ENCODE measurements at places on chromosomes 16 and 17.

GRCh38 chr16:68367440-68367839 lies 56.6 kb downstream of the PRMT7 start:
- no peak for DNase-seq

DNA sequence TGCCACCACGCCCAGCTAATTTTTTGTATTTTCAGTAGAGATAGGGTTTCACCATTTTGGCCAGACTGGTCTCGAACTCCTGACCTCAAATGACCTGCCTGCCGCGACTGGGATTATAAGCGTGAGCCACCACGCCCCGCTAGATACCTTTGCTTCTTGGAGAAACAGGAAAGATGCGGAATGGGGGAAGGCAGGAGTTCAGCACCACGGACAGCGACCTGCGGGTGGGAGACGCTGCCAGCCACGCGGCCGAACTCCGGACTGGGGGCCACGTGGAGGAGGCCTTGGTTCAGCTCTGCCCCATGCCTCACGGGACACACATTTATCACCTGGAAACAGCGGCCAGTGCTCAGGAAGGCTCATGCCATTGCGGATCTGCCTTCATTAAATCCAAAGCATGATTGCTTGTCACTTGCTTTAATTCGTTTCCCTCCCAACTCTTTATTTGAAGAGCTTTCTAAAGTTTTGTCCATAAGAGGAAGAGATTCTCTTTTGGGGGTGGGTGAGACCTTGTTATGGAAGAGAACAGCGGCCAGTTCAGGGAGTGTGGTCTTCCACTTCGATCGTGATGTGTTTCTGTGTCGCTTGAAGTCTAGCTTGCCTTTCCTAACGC lies 219.9 kb downstream of the ENGASE start:
- peak; percentile 24 for DNase-seq

GRCh38 chr17:68422821-68423220 lies 34.5 kb downstream of the WIPI1 start:
- DNase-seq, result no peak

- DNase-seq, result no peak
These were observed 121.5 kb upstream of the ADAMTS18 start for GRCh38 chr16:77556201-77556873.

GRCh38 chr17:72053449-72053848 lies 67.4 kb upstream of the SOX9 start:
- DNase-seq, result no peak

- DNase-seq, result no peak
These were observed 254.5 kb downstream of the FTO start for GRCh38 chr16:53958341-53958880.

DNA sequence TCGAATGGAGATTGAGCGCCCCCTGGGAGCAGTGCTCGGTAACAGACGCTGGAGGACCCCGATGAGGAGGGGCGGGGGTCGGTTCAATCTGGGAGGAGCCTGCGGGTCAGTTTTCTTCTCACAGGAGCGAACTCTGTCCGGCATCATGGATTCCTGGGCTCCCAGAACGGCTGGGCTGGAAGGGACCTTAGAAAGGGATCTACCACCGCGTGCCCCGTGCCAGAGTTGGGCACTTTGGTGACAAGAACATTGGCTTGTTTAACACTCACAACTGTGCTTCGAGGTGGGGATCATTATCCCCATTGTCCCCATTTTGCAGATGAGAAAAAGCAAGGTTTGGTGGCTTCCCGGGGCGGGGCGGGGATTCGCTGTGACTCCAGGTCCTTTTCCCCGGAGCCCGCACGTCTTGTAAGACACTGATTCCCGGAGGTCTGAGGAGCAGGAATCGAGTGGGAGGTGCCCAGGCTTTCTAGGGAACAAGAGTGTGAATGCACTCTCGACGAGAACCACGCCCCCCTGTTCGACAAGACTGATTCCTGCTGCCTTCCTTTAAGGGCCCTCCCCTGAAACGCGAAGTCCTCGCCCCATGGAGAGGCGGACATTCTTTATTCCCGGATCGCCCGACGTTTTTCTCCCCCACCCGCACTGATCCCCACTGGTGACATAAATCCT lies 1.5 kb upstream of the FBXL19 start:
- peak; percentile 90 for DNase-seq

DNA sequence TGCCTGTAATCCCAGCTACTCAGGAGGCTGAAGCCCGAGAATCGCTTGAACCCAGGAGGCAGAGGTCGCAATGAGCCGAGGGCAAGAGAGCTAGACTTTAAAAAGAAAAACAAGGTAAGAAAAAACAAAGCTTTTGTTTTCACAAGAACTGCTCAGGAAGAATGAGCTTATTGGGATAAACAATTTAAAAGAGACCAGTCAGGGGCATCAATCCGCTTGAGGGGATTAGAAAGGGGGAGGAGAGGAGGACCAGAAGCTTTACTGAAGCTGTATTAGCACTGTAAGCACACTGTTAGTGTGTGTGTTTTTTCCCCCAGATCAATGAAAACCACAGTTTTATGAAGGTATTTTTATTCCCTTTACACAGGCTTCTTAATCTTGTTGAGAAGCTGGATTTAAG lies 8.8 kb downstream of the TMEM170A start:
- DNase-seq, result no peak

GRCh38 chr16:56203052-56203451 lies 11.8 kb downstream of the GNAO1 start:
- DNase-seq, result peak; percentile 54

- DNase-seq, result no peak
These were observed 32.8 kb downstream of the CACNA1G start for GRCh38 chr17:50593321-50593720.

DNA sequence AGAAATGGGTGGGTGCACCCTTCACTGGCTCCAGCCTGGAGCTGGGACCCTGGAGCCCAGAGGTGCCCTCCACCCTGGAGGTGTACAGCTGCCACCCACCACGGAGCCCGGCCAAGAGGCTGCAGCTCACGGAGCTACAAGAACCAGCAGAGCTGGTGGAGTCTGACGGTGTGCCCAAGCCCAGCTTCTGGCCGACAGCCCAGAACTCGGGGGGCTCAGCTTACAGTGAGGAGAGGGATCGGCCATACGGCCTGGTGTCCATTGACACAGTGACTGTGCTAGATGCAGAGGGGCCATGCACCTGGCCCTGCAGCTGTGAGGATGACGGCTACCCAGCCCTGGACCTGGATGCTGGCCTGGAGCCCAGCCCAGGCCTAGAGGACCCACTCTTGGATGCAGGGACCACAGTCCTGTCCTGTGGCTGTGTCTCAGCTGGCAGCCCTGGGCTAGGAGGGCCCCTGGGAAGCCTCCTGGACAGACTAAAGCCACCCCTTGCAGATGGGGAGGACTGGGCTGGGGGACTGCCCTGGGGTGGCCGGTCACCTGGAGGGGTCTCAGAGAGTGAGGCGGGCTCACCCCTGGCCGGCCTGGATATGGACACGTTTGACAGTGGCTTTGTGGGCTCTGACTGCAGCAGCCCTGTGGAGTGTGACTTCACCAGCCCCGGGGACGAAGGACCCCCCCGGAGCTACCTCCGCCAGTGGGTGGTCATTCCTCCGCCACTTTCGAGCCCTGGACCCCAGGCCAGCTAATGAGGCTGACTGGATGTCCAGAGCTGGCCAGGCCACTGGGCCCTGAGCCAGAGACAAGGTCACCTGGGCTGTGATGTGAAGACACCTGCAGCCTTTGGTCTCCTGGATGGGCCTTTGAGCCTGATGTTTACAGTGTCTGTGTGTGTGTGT lies 46.8 kb downstream of the IL21R start:
- no peak for DNase-seq

GRCh38 chr16:13621639-13622038 lies 298.3 kb upstream of the ERCC4 start:
- no peak for DNase-seq

DNA sequence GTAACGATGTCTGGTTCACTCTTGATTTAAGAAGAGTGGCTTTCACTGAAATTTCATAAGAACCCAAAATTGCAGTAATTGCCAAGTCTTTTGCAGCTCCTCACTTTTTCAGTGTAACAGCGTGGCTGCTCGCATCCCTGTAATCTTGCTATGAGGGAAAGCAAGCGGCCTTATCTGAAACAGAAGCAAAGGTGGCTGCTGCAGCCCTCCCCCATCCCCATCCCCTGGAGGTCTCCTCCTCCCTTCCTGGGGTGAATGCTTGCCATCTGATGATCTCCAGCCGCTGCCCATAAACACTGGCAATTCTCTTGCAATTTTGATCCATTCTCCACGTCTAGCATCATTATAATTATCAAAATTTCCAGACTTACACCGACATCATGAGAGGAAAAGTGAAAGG lies 182.5 kb upstream of the ASIC2 start:
- no peak for DNase-seq

- DNase-seq, result no peak
These were observed 95.0 kb upstream of the PSMD7 start for GRCh38 chr16:74201576-74201975.

DNA sequence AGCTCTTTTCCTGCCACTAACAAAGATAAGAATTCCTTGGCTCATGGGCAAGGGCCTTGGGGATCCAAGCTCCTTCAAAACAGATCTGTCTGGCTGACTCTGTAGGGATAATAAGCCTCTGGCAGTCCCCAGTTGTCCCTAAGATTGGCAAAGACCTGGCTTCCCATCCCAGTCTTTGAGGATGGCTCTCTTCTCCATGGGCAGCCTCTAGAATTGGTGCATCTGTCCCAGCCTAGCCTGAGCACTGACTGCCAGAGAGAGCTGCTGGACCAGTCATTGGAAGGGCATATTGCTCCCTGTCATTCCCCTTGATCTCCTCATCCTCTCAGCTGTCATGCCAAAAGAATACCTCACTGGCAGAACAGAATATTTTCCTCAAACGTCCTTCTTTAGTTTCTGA lies 13.2 kb upstream of the CUEDC1 start:
- no peak for DNase-seq

- no peak for DNase-seq
These were observed 31.0 kb downstream of the NGFR start for GRCh38 chr17:49525831-49526741.

GRCh38 chr16:87949071-87949744 lies 2.0 kb upstream of the BANP start:
- DNase-seq, result no peak

GRCh38 chr17:49602783-49603182 lies 27.1 kb downstream of the NXPH3 start:
- DNase-seq, result no peak

- peak; percentile 27 for DNase-seq
These were observed 294.1 kb downstream of the BCAS3 start for GRCh38 chr17:60971515-60972369.

DNA sequence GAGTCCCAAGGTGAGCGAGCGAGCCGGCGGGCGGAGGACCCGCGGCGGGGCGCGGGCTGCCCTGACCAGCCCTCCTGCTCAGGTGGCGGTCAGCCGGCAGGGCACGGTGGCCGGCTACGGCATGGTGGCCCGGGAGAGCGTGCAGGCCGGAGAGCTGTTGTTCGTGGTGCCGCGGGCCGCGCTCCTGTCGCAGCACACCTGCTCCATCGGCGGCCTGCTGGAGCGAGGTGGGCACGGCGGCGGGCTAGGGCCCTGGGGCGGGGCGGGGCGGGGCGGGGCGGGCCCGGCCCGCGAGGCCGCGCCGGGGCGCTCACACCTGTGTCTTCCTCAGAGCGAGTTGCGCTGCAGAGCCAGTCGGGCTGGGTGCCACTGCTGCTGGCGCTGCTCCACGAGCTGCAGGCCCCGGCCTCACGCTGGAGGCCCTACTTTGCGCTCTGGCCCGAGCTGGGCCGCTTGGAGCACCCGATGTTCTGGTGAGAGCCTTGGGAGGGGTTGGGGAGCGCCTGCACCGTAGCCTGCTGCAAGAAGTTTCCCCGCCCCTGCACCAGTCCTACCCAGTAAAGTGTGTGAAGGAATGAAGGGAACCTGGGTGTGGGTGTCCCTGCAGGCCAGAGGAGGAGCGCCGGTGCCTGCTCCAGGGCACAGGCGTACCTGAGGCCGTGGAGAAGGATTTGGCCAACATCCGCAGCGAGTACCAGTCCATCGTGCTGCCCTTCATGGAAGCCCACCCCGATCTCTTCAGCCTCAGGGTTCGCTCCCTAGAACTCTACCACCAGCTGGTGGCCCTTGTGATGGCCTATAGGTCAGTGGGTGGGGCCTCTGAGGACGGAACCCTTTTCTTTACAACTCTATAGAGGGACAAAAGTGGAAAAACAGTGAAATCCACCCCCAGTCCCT lies 802 bp downstream of the SETD6 start:
- DNase-seq, result peak; percentile 56

DNA sequence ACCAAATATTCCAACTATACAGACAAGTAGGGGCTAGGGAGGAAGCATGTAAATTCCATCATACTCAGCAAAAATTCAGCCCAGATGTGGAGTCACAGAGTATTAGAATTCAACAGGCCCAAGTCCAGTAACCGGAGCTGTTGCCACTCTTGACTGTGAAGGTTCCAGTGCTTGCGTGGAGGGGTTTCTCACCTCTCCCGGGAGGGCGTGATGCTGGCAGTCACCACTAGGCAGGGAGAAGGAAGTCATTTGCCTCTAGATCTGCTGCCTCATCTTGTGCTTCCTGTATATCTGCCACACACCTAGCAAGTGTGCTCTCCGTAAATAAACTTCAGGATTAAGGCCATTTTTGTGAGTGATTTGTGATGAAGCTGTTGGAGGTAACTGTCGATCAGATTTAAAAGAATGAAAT lies 1.0 kb upstream of the CKLF start:
- peak; percentile 52 for DNase-seq

GRCh38 chr17:11908711-11909146 lies 88.5 kb downstream of the ZNF18 start:
- DNase-seq, result no peak

GRCh38 chr16:24255456-24256371 lies at the start of gene CACNG3:
Gene CACNG3, plus strand, starts transcription at chr16:24256335. Its CDS starts 420 bp downstream, at chr16:24256755.
- DNase-seq, result peak; percentile 37

DNA sequence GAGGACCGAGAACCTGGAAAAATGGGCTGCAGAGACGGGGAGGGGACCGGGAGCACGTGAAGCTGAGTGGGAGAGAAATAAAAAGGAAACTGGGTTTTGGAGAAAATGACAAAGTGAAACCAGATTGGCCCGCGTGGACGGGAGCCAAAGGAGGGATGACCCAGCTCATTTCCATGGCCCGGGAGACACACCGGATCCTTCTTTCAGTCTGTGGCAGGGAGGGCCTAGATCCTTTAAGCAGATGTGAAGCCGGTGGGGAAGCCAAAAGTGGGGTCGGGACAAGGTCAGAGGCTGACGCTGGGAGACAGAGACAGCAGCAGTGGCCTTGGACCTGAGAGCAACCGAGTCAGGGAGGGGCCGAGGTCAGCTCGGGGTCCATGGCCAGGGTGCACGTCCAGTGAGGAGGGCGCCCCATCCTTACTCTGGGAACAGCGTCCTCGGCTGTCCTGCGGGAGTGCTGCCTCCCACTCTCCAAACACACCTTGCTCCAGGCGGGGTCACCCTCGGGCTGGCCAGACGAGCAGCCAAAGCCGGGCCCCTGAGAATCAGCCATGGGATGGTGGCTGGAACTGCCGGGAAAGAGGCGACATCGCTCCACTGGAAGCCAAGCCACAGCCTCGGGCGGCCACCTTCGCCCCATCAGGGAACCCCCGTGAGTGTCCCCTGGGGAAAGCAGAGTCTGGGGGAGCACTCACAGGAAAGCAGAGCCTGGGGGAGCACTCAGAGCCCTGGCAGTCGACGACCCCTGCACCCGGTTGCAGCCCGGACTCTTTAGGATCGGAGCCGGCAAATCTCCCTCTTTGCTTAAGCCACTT lies 17.3 kb downstream of the CA5A start:
- DNase-seq, result no peak

- no peak for DNase-seq
These were observed 1422.6 kb upstream of the CDH8 start for GRCh38 chr16:63458846-63459245.

Data from activated naive CD4-positive, alpha-beta T cell treated with anti-CD3 and anti-CD28 coated beads, Interleukin-2, amount 50 U/mL, for 16 hours (primary cell).